CD4-positive, alpha-beta T cell treated with Interleukin-2 at 100 ng/mL for 4 hours (primary cell): ENCODE measurements at places on chromosomes 2 and 18.

DNA sequence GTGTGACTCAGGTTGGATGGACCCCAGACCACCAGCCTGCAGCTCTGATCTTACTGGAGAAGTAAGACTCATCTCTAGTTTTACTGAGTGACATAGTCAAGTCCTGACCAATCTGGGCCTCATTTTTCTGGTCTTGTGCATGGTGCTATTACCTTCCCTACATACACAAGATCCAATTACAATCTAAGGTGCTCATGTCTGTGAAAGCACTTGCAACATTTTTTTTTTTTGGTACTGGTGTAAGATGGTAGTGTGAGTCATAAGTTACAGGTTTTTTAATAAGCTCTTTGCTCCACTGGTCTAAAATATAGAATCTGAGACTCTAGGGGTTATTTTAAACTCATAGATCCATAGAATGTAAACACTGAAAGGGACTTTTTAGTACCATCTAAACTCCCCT, 117.3 kb upstream of the EFEMP1 start:
- no peak for DNase-seq

GRCh38 chr2:177972782-177973181, 99.8 kb downstream of the PDE11A start:
- no peak for DNase-seq

DNA sequence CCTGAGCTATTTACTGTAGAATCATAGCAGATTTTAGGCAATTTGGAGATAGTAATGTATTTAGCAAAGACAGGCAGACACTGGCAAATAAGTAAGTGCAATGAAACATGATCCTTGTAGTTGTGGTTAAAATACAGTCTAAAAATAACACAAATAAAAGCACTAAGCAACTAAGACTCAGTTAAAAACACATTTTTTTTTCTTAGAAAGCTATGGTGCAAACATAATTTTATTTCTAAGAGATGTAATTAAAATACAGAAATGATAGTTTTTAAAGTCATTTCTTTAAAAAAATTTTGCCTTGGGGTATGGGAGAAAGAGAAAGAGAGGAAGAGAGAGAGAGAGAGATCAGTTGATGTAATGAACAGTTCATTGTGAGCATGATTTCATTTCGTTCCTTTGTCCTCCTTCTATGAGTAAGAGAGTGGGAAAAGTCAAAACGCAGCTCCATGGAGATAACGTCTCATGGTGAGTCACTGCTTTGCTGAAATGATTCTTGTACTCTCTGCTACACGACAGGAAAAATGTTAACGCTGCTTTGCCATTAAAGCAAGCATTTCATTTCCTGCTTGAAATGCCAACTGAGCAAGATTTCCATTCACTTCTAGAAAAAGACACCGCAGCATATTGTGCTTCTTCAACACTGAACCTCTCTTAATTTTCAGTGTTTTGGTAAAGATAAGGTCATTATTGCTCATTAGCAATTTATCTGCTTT, 61.3 kb upstream of the PGAP1 start:
- DNase-seq, result peak; percentile 50

GRCh38 chr2:234256516-234256915, 206.0 kb downstream of the SPP2 start:
- DNase-seq, result no peak

GRCh38 chr18:33745151-33745795, 167.3 kb downstream of the ASXL3 start:
- no peak for DNase-seq

DNA sequence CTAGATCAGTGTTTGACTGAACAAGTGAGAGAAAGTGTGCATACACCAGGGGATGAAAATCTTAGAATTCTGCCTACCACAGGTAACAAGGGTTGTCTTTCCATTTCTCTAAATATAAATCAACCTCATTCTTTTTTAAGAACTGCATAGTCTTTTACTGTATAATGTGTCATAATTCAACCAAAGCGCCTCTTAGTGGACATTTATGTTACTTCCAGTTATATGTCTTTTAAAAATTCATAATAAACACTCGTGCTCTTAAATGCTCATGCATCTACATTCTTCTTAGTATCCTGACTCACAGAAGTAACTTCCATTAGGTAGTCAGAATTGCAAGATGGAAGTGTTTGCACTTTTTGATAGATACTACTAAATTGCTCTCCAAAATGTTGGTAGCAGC, 76.2 kb downstream of the CHRNA1 start:
- DNase-seq, result peak; percentile 66

DNA sequence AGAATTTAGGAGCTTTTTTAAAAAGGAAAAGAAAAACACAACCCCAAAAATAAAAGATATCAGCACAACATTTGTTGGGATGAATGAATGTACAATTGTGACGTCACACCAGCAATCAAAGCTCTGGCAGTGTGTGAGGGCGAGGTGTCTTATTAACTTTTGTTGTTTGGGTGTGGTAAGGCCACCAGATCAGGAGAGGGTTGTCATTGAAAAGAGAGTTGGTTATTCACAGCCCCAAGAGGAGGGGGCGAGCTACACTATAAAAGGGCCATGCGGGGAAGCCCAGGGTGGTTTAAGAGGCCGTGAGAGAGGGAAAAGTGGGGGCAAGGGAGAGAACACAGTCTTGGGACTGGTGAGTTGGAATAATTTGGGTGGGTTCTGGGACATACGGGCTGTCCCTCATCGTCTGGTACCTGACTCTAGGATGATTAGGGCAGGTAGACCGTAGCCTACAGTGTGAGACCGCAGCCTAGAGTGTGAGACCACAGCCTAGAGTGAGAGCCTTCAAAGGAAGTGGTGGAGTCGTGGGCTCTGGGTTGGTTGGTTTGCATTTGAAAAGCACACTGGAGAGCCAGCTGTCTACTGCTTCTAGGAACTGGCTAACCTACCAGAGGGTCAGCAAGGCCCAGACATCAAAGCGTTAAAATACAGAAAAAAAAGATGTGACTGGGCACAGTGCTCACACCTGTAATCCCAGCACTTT, 128.4 kb downstream of the INO80D start:
- no peak for DNase-seq

- DNase-seq, result no peak
Observed at GRCh38 chr2:66550826-66551225, 115.9 kb downstream of the MEIS1 start.

- DNase-seq, result no peak
Observed at GRCh38 chr18:28185121-28185520, 8.2 kb upstream of the CDH2 start.

DNA sequence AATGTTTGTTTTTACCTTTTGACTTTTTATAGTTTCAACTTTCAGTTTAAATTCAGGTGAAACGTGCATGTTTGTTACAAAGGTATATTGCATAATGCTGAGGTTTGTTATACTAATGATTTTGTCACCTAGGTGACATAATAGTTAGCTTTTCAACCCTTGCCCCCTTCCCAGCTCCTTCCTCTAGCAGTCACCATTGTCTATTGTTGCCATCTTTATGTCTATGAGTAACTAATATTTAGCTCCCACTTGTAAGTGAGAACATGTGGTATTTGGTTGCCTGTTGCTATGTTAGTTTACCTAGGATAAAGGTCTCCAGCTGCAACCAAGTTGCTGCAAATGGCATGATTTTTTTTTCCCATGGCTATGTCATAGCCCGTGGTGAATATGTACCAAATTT, 322.3 kb upstream of the SETBP1 start:
- DNase-seq, result no peak

- no peak for DNase-seq
Observed at GRCh38 chr2:237888389-237888788, 29.0 kb downstream of the RAMP1 start.

DNA sequence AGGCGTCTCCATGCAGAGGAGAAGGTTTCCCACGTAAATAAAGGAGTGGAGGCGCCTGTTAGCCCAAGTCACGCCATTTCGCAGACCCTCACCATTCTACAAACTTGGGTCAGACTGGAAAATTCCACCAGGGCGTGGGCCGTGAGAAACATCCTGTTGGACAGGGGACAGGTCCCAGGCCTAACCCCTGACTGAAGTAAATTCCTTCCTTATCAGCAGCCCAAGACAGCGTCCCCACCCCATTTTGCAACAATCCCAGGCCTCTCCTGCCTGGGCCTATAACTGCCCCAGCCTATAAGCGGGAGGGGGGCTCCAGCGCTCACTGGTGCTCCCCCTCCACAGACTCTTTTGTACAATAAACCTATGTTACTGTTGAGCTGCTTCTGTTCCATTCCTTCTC, 57.3 kb upstream of the CBLN2 start:
- no peak for DNase-seq

DNA sequence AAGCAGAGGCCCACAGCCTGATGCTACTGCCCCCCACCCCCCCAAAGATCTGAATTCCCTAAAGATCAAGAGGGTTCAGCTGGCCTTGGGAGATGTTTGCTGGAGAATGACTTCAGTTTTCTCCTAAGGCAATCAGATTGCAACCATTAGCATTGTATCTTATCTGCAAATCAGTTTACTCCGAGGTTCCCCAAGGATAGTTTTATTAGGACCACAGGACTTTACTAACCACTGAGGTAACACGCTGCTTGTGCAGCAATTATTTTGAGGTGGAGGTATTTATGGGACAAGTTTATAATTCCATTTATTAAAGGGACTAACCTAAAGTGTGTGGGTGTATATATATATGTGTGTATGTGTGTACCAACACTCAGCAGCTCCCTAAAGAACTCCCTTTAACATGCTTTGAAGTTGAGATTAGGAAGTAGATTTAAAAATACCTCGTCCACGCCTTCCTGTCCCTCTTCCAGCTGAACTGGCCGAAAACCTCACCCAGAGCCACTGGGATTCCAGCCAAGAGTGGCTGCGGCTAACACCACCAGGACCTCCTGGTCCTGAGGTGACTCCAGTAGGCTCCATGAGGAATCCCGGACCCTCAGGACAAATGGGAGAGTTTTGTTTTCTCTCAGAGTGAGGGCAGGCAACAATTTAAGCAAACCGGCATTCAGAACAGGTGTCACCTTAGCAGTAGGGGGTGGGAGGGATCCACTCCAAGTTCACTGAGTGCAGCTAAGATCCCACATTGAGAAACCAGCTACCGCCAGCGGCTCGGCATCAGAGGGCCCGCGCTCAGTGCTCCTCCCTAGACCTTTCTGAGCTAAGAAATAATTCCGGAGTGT, 3.0 kb upstream of the DLX1 start:
- DNase-seq, result no peak

DNA sequence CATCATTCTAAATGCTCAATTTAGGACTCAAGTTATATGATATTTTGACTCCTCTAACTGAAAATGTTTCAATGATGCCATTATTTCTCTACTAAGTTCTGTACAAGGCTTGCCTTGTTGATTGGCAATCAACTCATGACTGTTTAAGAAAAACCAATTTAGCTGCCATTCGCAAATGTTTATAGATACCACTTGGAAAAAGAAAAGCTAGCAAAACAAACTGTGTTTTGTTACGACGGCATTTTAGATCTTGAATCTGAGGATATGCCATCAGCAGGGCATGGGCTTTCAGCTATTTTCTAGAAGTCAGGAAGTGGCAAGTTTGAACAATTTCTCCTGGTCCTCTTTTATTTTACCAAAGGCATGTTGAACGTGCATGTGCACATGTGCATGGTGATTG, 65.3 kb downstream of the MREG start:
- DNase-seq, result no peak

- peak; percentile 61 for DNase-seq
Observed at GRCh38 chr2:168920504-168921157, 19.5 kb downstream of the G6PC2 start.

GRCh38 chr2:144730711-144731110, 210.8 kb upstream of the ZEB2 start:
- no peak for DNase-seq

GRCh38 chr2:48415836-48416515, 114.0 kb upstream of the STON1 start:
- peak; percentile 24 for DNase-seq

DNA sequence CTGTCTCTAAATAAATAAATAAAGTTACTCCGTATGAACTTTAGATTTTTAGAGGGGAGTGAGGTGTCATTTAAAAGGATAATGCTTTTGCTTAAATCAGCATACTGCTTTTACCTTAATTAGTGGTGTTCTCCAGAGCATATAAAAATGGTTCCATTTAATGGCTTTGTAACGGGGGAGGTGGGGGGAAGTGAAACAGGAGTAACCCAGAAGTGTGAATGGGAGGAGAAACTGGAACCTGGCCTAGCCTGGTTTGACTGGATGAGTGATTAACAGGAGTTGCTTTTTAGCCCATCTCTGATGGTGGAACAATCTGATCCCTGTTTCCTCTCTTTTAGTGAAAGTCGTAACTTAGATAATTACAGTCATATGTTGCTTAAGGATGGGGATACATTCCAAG, 1.6 kb downstream of the CNDP2 start:
- no peak for DNase-seq

GRCh38 chr2:15058015-15058720, 425.7 kb downstream of the LRATD1 start:
- no peak for DNase-seq

GRCh38 chr2:37387148-37387835, 42.9 kb downstream of the QPCT start:
- DNase-seq, result no peak
